Colonic mucosa (tissue), 4 donors: ENCODE measurements at places on chromosomes 2 and 18. TPM values are rescaled to one million over a fixed set of nuclear protein-coding genes. Genes with fewer than 3 reads are reported as not detected.

GRCh38 chr2:100396483-100396882 lies 21.0 kb downstream of the CHST10 start:
- no peaks in the 10 kb centered on the region for H3K4me1 ChIP-seq
- no peaks in the 10 kb centered on the region for H3K27me3 ChIP-seq
- no peak for DNase-seq

DNA sequence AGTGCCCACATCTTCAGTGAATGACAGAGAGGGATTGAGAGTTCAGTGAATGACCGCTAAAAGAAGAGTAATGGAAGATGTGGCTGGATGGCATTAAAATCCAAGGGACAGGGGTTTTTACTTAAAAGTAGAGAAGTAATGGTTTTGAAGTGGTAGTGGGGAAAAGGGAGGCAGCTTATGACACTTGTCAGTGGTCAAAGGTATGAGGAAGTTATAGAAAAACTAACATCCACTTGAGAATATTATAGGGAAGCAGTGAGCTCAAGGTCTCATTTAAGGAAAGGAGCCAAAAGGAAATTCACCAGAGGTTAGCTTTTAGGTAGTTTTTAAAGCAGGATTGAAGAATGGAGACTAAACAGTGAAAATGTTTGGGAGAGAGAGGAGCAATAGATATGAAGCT lies 24.3 kb downstream of the CDK15 start:
- H3K4me3 ChIP-seq = no peak overlapping the region
- H3K36me3 ChIP-seq = no peaks in the 10 kb centered on the region
- no peak overlapping the region for H3K27ac ChIP-seq

DNA sequence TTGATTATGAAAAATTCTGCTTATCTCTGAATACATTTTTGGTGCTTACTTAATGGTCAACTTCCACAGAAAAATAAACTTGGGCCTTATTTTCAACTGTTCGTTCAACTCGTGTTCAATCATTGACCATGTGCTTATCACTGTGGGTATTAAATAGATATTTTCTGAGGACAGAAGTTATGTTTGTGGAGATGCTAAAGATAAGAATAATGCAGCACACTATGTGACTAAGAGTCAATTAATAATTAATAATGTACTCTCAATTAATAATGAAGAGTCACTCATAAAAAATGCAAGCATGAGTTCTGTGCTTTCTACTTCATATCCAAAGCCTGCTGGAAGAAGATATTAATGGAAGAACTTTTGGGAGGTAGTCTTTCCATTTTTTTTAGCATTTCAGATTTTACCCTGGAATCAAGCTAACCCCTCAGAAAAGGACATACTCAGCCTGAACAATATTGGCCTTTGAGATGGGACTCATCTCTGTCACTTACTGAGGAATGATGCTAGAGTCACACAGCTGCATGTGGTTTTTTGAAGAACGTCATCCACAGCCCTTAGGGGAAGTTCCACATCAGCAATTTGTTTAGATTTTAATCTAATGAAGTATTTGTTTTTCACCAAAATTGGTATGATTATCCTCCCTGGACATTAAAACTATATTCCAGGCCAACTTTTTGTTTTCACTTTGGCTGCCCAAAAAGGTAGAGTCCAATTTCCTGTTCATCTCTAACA lies 191.9 kb upstream of the CRIM1 start:
- H3K4me3 ChIP-seq = no peak overlapping the region
- no peaks in the 10 kb centered on the region for H3K4me1 ChIP-seq
- no peaks in the 10 kb centered on the region for H3K27me3 ChIP-seq
- no peaks in the 10 kb centered on the region for H3K36me3 ChIP-seq
- DNase-seq = no peak
- no peak overlapping the region for H3K27ac ChIP-seq

- no peak overlapping the region for H3K4me3 ChIP-seq
- no peaks in the 10 kb centered on the region for H3K27me3 ChIP-seq
- no peaks in the 10 kb centered on the region for H3K36me3 ChIP-seq
- DNase-seq = no peak
- H3K27ac ChIP-seq = no peak overlapping the region
- H3K4me1 ChIP-seq = no peaks in the 10 kb centered on the region
Measured at GRCh38 chr2:224175538-224175937, 136.5 kb upstream of the SERPINE2 start.

- no peaks in the 10 kb centered on the region for H3K27me3 ChIP-seq
- H3K27ac ChIP-seq = no peak overlapping the region
- no peak for DNase-seq
- H3K36me3 ChIP-seq = no peaks in the 10 kb centered on the region
- no peak overlapping the region for H3K4me3 ChIP-seq
- no peaks in the 10 kb centered on the region for H3K4me1 ChIP-seq
Measured at GRCh38 chr18:79123948-79124347, 54.8 kb downstream of the ATP9B start.

DNA sequence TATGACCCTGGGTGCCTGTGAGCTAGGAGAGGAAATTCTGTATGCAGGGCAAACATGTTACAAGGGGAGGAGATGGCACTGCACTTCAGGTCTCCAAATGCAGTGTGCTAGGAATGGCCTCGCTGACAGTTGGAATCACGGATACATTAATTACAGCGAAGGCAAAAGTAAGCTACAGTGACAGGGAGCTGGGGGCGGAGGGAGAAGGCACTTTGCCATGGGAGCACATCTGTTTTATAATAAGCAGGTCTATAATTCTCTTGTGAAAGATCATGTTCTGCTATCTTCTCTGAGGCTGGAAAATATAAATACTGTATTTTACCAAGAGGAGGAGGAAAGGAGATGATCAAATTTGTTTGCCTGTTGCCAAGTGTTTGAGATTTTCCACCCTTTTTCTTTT lies 56.3 kb upstream of the FZD5 start:
- H3K27ac ChIP-seq = no peak overlapping the region
- H3K4me1 ChIP-seq = peaks cover 7% of the 10 kb centered on the region
- H3K4me3 ChIP-seq = no peak overlapping the region
- DNase-seq = no peak

DNA sequence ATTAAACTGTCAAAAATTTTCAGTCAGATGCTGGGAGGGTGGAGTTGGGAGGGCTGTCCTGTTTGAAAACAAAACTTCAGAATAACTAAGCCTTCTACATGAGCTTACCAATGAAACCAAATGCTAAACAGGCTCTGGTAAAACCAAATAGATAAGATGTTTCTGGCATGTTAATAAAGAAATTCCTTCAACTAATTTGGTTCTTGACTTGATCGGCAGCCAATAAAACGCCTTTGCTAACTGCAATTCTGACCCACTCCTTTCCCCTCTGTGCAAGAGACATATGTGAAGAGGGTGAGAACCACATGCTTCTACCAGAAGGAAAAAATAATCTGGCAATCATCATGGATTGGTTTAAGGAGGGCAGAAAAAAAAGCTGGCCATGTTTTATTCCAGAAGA lies 20.9 kb downstream of the MAP4K3 start:
- no peaks in the 10 kb centered on the region for H3K27me3 ChIP-seq
- no peaks in the 10 kb centered on the region for H3K4me1 ChIP-seq
- H3K36me3 ChIP-seq = no peaks in the 10 kb centered on the region
- H3K27ac ChIP-seq = no peak overlapping the region
- H3K4me3 ChIP-seq = no peak overlapping the region
- no peak for DNase-seq

GRCh38 chr2:213766062-213766461 lies 481.8 kb downstream of the SPAG16 start:
- H3K27ac ChIP-seq = no peak overlapping the region
- no peaks in the 10 kb centered on the region for H3K27me3 ChIP-seq
- H3K36me3 ChIP-seq = no peaks in the 10 kb centered on the region
- DNase-seq = no peak
- H3K4me1 ChIP-seq = no peaks in the 10 kb centered on the region

GRCh38 chr2:22499082-22499839 lies 885.7 kb upstream of the KLHL29 start:
- H3K4me1 ChIP-seq = no peaks in the 10 kb centered on the region
- H3K27ac ChIP-seq = no peak overlapping the region
- DNase-seq = no peak

DNA sequence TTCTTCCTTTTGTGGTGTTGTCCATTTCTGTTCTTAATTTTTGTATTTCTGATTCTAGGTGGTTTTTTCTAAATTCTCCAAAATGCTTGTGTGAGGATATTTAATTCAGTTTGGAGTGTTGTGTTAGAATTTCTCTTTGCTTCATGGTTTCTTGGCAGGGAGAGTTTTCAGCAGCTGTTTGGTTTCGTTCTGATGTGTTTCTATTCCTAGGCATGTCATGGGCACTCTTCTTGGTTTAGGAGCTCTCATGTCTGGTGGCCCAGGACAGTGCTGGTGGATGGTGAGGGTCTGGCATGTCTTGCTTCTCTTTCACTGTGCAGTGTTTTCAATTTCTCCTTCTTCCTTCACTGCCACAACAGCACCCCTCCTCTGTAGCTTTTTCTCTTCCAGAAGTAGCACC lies 52.9 kb downstream of the OSBPL6 start:
- H3K27me3 ChIP-seq = no peaks in the 10 kb centered on the region
- no peak overlapping the region for H3K27ac ChIP-seq
- no peaks in the 10 kb centered on the region for H3K4me1 ChIP-seq
- no peak for DNase-seq
- no peaks in the 10 kb centered on the region for H3K36me3 ChIP-seq
- no peak overlapping the region for H3K4me3 ChIP-seq

DNA sequence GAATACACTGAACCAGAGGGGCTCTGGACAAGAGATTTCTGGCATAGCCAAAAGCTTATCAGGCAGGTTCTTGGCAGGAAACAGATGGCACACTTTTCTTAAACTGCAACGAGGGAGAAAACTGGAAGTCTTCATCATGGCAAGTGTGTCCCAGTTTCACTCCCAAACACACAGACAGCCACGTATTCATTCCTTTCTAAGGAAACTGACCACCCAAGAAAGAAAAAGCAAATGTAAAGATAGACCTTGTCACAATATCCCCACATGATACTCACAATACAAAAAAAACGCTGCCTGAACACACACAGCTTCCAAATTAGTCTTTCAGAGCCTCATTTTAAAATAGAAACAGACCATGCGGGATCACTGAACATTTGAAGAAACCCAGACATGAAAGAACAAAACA lies 40.6 kb upstream of the RTTN start:
- H3K4me3 ChIP-seq = no peak overlapping the region
- no peak overlapping the region for H3K27ac ChIP-seq
- no peaks in the 10 kb centered on the region for H3K4me1 ChIP-seq

- no peaks in the 10 kb centered on the region for H3K27me3 ChIP-seq
- no peak overlapping the region for H3K4me3 ChIP-seq
- no peaks in the 10 kb centered on the region for H3K36me3 ChIP-seq
- H3K27ac ChIP-seq = no peak overlapping the region
Measured at GRCh38 chr2:12091201-12091806, 344.9 kb downstream of the LPIN1 start.

The GAL3ST2 gene
- total RNA-seq = 34.2 TPM

The NDC80 gene
- total RNA-seq = 6.8 TPM

The HAAO gene
- total RNA-seq = 17.8 TPM

The CCDC68 gene
- 46.8 TPM for total RNA-seq

The CYP26B1 gene
- total RNA-seq = 1.0 TPM

The SLC9A2 gene
- 58.4 TPM for total RNA-seq

The ABCG5 gene
- total RNA-seq = 0.29 TPM
